HS-5 (cell line): ENCODE measurements at places on chromosomes 4 and X.
A peak's percentile ranks its signal among the peaks of the same experiment; 100 is the strongest.

- DNase-seq, result peak; percentile 28
Measured at GRCh38 chr4:114659386-114660008, 60.9 kb downstream of the UGT8 start.

- no peak for DNase-seq
Measured at GRCh38 chr4:2484993-2485392, 16.1 kb downstream of the RNF4 start.

DNA sequence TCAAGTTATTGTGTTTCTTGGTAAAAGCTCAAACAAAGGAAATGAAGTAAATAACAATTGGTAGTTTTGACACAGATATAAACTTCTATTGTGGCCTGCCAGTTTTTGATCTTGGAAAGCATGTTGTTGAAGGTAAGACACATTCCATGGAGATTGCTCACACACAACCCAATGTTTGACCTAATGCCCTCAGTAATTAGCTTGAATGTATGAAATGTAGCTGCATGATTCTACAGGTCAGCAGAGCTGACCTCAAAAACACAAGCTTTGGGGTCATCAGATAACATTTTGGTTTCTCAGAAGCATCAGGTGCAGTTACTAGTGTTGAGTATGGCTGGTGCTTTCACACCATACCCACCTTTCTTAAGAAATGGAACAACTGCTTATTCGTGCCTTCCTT is 16.5 kb downstream of the GPR173 start:
- no peak for DNase-seq

DNA sequence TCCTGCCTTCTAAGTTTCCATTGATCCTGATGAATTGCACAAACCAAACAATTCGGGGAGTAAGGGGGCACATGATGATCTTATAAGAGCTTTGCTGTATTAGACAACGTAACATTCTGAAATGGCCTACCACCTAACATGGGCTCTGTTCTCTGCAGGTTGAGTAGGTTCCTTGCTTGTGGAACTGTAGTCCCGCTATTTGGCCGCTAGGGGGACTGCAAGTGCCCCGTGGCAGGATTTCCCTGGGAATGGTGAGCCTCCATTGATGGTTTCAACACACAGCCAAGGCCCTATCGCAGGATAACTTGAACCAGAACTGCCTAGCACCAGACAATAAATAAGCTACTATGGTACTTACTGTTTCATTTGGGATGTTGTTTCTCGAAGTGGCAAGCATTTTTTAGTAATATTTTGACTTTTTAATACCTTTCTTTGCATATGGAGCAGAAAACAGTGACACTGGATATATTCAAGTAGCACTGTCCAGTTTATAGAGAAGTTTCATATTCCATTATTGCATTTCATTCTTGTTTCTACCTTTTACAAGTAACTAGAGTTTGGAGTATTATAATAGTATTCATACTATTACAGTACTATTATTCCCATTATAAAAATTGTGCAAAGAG is 11.9 kb downstream of the AR start:
- DNase-seq, result no peak

- DNase-seq, result no peak
Measured at GRCh38 chr4:77022560-77023179, 53.1 kb downstream of the CCNI start.

DNA sequence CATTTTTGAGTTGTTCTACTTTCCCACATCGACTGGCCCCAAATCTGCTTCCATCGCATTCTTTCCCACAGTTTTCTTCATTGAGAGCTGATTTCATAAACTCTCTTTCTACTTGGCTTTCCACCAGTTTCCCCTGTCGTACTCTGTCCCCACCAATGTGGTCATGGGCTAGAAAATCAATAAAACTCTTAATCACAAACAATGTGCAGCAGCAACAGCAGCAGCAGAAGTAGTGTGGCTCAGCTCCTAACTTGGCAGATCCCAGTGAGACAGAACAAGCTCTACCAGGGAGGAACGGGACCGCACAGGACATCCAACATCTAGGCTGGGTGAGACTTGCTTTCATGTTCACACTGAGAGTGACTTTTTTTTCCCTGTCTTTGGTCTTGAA is 3.1 kb upstream of the SETD7 start:
- no peak for DNase-seq

- DNase-seq, result peak; percentile 37
Measured at GRCh38 chrX:121389976-121390714, 342.7 kb downstream of the GLUD2 start.

DNA sequence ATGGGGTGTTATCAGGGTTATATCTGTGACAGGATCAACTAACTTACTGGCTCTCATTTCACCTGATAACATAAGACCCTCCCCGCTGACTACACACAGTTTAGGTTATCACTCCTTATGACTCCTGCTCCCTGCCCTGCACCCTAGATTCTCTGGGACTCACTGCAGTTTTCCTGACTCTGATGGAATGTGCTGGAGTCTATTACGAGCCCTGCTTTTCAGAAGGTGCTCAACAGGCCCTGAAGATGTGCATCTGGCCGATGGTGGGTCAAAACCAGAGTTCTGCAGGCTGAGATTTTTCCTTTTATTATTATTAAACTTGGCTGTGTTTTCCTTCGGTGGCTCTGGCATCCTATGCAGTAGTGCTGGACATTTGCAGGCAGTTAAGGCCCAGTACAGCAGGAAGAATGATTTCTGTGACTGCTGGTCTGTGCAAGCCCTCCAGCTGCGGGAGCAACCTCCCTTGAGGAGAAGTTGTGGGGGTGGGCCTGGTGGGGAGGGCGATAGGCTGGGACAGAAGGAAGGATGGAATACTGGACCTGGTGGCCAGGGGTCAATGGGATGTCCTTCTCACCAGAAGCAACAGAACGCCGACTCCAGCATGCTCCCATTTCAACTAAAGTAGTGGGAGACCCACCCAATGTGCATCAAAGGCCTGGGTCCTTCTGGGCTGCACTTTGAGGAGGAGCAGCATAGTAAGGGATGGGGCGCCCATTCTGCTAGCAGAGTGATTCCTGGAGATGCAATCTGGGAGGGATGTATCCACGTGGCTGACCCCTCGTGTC is 11.0 kb downstream of the SOD3 start:
- DNase-seq, result no peak

DNA sequence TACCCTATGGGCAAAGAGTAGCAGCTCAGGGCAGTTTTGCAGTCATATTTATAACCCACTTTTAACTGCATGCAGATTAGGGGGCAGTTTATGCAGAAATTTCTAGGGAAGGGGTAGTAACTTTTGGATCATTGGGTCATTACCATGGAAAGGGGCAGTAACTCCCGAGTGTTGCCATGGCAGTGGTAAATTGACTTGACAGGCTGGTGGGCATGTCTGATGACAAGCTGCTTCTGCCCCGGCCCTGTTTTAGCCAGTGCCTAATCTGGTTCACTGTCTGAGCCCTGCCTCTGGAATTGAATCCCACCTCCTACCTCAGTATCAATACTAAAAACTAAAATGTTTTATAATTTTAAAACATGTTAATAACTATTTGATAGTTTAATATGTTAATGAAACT is 362.1 kb upstream of the ATOH1 start:
- DNase-seq, result no peak

DNA sequence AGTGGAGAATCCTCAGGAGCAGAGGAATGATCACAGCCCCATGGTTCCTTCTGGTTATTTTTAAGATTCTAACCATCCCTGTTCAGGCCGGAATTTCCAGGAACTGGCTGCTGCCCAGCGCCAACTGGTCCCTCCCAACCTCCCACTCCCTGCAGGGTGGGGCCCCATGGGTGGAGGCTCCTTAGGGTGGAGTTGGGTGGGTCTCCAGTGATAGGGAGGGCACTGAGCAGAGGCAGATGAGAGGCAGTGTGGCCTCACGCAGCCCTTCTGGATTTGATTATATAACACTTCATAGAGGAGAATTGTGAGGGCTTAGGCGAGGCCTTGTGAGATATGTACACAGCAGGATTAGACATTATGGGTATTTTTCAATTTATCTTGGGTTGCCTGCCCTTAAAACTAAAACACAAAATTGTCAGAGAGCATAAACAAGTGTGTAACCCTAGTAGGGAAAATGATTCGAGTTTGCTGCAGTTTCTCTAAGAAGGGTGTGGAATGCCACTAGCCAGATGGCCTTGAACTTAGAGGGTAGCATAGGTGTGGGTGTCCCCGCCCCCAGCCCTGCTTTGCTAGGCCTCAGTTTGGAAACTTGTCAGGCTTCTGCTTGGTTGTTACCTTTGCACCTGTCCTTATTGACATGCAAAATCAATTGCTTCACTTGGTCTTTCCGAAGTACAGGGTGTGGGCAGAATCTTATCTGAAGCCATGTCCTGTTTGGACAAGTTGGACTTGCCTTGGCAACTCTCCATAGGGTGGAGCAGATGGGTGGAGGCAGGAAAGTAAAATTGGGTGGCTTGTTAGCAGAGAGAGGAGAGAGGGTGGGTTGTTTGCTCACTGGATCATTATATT is 9.4 kb downstream of the KLF3 start:
- no peak for DNase-seq

GRCh38 chr4:29262986-29263385 is 1457.2 kb upstream of the PCDH7 start:
- DNase-seq, result no peak

DNA sequence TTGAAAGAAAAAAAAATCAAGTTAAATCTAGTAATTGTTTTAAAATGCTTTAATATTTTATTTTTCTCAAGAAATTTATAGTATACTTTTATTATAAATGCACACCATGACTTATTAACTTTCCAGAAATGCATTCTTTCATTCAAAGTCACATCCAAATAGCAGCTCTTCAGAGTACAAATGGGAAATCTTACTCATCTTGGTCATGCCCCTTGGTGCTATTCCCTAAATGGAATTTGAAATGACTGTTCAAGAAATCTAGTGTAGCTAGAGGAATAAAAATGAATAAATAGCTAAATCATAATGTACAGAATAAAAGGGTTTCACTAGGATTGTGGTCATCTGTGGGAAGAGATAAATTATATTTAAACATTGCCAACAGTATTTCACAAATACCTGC is 1139.7 kb downstream of the PCDH18 start:
- DNase-seq, result peak; percentile 56

GRCh38 chr4:16027114-16027513 is 56.7 kb downstream of the PROM1 start:
- DNase-seq, result no peak

- DNase-seq, result no peak
Measured at GRCh38 chr4:173449380-173449717, 50.4 kb upstream of the SCRG1 start.

GRCh38 chr4:110224142-110224541 is 25.7 kb upstream of the ELOVL6 start:
- no peak for DNase-seq

GRCh38 chrX:51461053-51462044 is 35.0 kb downstream of the NUDT11 start:
- peak; percentile 6 for DNase-seq

GRCh38 chr4:56289934-56290333 is 97.4 kb downstream of the AASDH start:
- DNase-seq, result no peak

- DNase-seq, result no peak
Measured at GRCh38 chr4:26723216-26723615, 137.4 kb upstream of the STIM2 start.

- DNase-seq, result no peak
Measured at GRCh38 chr4:108287834-108288413, 119.2 kb upstream of the LEF1 start.

DNA sequence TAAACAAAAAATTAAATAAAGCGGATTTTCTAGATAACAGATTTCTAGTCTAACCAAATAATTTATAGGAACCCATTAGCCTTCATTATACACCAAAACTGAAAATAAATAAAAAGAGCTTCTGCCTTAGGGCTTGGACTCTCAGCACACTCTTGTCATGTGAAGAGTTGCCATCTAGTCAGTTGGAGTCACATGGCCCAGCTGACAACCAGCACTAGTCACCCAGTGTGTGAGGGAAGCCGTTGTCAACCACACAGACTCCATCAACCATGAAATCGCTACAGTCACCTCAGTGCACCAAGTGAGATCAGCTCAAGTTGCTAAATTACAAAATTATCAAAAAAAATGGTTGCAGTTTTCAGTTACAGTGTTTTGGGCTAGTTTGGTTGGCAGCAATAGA is 470.0 kb downstream of the GASK1B start:
- no peak for DNase-seq

DNA sequence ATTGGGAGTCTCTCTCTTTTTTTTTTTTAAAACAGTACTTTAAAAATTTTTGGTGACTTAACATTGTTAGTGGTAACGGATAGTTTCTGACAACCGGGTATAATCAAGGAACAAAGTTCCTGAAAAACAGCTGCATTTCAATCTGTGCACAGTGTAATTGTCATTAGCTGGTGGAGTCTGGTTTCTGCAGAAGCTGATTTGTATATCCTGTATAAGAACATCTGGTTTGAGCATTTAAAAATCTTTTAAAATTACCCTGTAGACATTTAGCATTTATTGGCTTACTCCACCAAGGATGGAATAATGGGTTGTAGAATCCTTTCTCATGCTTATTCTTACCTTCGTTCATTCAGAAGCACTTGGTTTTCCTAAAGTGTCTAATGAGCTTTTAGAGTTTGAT is 11.2 kb downstream of the JADE1 start:
- no peak for DNase-seq
